GF-D8 (cell line): ENCODE measurements at places on chromosomes 1 and 21.

DNA sequence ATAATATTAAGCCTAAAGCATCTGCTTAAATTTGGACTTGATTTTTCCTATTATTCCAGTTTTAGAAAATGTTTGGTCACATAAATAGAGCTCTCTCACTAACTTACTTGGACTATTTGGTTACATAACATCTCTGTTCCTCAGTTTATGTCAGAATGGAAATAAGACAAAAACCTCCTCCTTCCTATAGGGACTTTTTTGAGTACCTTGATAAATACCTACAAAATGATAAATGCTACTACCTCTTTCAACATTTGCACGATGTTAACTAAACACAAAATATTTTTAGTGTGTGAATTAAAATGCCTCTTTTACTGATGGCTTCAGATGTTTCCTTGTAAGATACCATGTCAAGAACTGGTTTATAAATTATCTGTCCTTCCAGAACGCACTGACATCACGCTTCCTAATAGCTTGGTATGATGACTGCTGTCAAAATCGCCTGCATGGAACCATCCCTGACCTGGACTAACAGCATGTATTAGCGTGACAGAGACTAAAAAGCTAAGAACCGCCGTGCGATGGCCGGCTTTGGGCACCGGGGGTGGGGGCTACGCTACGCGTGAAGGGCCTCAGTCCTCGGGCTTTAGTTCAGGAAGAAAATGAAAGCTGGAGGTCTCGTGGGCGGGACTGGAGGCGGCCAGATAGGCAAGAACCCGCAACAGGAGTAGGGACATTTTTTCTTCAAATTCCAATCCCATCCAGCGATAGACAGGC, 133.2 kb upstream of the BARHL2 start:
- no peak for DNase-seq

- no peak for DNase-seq
Observed at GRCh38 chr1:108583757-108584427, 24.0 kb downstream of the EEIG2 start.

GRCh38 chr1:211695135-211695816, 19.9 kb upstream of the NEK2 start:
- peak; percentile 18 for DNase-seq

- no peak for DNase-seq
Observed at GRCh38 chr1:218584418-218585155, 239.5 kb downstream of the TGFB2 start.

DNA sequence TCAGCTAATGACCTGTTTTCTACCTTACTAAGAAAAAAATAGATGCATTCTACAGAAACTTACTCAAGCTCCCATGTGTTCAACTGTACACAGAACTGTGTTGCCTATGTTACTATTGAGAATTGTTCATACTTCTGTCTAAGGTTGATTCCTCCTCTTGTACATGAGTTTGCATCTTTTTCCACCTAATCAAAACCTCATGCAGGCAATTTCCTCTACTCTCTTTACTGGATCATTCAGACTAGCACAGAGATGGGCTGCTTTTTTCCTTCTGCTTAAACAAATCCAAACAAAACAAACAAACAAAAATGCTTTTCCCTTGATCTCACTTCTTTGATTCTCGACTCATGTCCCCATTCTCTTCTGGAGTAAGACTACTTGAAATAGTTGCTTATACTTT, 58.8 kb upstream of the PTGFR start:
- DNase-seq: no peak

DNA sequence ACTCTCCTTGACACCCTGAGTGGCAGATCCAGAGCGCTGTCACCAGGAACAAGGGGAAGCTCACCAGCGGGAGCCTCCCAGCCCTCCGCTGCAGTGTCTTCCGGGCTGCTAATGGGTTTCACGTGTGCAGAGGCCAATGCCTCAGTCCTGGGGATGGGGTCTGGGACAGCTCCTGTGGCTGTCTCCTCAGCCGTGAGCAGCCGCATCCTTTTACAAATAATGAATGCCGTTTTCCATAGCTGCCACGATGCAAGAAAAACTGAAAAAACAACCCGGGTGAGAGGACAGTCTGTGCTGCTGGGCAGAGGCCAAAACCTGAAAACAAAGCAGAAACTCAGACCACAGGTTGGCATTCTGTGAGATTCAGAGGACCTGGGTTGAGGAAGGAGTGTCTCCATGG, 212.2 kb upstream of the RAB4A start:
- no peak for DNase-seq

DNA sequence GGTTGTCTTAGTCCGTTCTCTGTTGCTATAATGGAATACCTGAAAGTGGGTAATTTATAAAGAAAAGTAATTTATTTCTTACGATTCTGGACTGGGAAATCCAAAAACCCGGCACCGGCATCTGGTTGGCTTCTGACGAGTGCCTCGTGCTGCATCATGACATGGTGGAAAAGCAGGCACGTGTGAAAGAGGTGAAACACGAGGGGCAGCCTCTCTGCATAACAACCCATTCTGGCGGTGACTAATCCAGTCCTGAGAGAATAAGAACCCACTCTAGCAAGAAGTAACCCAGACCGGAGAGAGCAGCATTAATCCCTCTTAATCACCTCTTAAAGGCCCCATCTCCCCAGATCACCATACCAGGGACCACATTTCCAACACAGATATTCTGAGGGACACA, 2.7 kb upstream of the EDEM3 start:
- DNase-seq: no peak

GRCh38 chr1:6385488-6386191, 7.9 kb downstream of the ACOT7 start:
- DNase-seq: no peak

- DNase-seq: no peak
Observed at GRCh38 chr21:36122977-36123376, 11.9 kb upstream of the CBR3 start.

DNA sequence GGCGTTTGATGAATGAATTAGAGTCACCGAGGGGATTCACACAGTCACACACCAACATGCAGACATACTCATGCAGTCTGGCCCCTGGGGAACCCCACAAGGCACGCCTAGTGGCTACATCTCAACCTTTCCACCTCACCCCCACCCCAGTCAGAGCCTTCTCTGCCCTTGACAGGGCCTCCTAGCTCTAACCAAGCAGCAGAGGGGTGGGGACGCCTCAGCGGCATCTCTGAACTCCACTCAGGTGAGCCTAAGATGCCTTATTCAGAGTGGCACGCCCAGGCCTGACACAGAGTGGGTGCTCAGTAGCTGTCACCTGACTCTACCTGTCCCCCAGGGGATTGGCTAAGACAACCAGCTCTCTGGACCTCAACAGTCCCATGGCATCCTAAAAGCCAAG, 3.7 kb upstream of the SDC3 start:
- no peak for DNase-seq

DNA sequence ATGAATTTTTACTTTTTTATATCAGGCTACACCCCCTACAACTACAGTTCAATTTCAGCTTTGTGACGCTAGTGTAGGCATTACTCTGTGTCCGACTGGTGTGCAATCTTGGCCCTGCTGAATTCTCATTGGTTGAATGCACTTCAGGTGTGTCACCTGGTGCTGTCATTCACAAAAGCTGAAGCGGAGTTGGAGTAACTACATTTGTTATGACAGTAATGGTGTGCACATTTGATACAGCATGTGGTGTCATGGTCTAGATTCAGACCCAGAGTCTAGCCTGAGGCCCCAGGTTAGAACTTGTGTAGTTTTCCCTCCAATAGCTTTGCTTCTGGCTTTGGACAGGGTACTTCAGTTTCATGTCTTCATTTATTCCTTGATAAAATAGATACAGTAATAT, 88.7 kb downstream of the C1orf94 start:
- DNase-seq: no peak

DNA sequence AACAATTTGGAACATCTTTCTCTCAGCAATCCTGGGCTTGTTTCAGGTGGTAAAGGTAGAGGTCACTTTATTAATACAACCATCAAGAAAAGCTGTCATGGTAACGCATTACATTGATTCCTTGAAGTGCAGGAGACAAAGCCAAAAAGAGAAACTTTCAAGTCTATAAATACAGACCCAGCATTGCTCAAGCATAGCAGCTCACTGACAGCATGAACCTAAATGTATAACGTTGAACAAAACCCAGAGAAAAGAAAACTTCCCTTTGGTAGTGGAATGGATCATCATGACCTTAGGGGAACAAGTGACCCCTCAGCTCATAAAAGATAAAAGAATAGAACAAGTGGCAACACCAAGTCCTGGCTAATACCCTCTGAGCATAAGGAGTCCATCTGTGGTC, 332.2 kb downstream of the NTNG1 start:
- no peak for DNase-seq

GRCh38 chr1:111720977-111721786, 18.0 kb downstream of the INKA2 start:
- no peak for DNase-seq

GRCh38 chr21:9008636-9009035, 1512.7 kb upstream of the TPTE start:
- DNase-seq: no peak
